ENCODE measurements at places on chromosomes 12 and 14.

DNA sequence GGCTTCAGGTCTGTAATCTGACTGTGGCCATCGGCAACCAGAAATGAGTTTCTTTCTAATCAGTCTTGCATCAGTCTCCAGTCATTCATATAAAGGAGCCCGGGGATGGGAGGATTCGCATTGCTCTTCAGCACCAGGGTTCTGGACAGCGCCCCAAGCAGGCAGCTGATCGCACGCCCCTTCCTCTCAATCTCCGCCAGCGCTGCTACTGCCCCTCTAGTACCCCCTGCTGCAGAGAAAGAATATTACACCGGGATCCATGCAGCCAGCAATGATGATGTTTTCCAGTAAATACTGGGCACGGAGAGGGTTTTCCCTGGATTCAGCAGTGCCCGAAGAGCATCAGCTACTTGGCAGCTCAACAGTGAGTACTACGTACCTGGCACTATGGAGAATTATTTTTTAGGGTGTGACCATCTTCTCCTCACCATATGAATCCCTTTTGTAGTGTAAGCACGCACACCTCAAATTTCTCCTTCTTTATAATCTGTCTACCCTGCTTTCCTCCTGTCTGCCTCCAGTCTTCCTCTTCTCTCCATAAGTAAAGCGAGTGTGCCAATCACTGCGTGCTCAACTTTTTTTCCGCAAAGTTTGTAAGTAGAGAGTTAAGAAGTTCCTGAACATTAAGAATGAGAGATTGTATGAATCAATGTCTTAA lies at the start of gene TPH2:
TPH2 (plus strand) TSS at position 118 of the 658 bp plus-strand sequence; CDS start at position 260, 142 bp downstream.
- DNase-seq, result peak; percentile 49

DNA sequence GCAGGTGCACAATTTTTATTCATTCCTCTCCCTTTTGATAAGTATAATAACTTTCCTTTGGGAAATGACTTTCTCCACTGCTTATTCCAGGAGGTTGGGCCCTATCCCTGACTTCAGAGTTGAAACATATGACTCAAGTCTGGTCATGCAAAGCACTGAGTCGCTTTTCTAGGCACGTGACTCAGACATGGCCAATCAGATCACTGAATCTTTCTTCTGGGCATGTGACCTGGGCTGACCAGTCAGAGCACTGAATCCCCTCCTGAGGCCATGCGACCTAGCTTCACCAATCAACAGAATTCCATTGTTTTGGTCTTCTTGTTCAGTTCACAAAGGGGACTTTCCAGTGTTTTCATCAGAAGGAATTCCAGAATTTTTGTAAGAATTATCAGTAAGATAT lies 377.1 kb upstream of the KITLG start:
- DNase-seq, result no peak

DNA sequence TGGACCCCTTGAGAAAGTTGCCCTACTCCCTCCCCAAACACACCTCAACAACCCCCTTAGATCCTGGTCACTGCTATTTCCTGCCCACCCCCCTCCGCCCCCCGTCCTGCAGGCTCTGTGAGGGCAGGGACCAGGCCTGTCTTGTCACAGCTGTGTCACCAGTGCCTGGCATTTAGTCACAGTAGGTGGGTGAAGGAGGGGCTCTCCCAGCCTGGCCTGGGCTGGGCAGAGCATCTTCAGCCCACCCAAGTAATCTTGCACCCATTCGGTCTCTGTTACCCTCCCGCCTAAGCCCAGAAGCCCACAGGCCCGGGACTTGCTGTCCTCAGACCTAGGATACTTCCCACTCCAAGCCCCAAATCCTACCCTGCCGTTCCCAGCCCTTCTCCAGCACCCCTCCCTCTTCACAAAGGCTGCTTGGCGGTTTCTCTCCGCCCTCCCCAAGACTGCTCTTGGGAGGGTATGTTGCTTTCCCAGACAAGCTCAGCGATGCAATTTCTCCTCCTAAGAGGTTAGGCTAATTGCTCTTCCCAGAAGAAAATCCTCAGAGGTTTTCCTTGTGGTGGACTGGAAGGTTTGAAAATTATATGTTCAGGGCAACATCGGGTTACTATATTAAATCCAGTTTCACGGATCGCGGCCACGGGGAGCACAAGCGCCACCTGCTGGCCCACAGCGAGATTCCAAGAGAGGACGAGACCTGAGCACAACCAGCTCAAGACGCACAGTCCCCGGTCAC lies 50.8 kb upstream of the ZFP36L1 start:
- peak; percentile 60 for DNase-seq

GRCh38 chr14:87643005-87643404 lies 350.0 kb downstream of the GALC start:
- DNase-seq, result no peak

- DNase-seq, result no peak
These were observed 151.7 kb downstream of the MON2 start for GRCh38 chr12:62618319-62618718.

DNA sequence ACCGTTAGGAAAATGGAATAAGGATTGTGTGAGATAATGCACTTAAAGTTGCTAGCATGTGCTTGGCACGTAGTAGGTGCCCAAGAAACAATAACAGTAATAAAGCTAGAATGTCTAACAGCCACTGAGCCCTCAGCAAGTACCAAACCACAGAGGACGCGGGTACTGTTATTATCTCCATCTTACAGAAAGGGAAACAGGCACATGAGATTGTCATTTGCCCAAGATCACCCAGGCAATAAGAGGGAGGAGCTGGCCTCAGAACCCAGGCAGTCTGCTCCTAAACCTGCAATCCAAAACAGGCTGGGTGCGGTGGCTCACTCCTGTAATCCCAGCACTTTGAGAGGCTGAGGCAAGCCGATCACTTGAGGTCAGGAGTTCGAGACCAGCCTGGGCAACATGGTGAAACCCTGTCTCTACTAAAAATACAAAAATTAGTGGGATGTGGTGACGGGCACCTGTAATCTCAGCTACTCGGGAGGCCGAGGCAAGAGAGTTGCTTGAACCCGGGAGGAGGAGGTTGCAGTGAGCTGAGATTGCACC lies 5.1 kb upstream of the SDS start:
- DNase-seq, result no peak

- no peak for DNase-seq
These were observed 117.3 kb upstream of the CAND1 start for GRCh38 chr12:67151886-67152285.

GRCh38 chr12:124861492-124861891 lies 2.2 kb downstream of the SCARB1 start:
- DNase-seq, result no peak

DNA sequence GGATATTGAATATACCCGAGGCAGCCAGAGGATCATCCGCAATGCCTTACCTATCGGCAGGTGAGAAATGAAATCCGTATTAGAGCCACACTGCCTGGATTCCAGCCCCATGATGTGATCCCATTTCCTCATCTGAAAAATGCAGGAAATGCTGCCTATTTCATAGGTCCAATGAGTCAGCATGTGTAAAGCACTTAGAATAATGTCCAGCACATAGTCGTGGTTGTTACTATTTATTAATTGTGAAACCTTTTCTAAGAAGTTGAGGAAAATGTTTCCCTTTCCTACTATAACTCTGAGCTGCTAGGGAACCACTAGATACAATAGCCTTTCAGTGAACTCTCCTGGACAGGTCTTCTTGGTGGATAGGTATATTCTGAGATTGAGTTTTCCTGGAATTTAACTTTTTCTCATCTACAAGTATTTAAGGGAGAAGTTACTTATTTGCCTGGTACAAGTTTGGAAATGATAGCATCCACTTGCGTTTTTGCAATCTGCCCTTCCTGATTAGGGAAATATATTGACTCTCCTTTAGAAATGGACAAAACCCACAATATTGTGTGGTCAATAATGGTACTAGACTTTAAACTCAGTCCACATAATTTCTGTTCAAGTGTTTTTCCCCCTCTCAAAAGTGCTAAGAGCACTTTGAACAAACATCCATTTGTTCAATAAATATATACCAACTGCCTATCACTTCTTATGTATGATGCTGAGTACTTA lies 12.2 kb downstream of the POLR3B start:
- no peak for DNase-seq

DNA sequence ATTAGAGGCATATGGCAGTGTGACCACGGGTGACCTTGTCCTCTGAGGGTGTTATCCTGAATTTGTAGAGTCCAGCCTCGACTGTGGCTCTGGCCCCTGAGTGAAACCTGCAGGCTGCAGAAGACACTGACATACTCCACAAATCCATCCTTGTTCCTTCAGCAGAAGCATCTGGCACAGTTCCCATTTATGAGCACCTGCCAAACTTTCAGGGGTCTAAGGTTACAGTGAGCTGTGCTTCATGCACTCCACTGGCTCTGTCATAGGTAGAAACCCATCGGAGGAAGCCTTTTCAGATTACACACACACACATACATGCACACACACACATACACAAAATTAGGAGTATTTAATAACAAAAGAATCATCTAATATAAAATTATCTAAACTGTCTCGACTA lies 13.6 kb upstream of the NUAK1 start:
- DNase-seq, result no peak

DNA sequence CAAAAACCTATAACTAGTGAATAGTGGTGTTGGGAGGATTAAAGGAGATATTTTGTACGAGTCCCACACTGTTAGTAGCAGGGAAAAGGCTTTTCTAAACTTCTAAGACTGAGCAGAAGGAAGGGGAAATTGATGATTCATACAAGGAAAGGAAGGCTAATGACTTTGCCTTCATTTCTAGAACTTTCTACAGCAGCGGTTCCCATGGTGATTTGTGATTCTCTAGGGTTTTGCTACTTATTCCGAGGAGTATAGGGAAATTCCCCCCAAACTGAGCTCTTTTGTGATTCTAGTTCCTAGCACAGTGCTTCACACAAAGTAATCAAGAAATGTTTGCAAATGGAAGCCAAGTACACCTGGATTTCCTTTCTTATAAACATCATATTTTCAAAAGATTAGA lies 23.8 kb upstream of the PWP1 start:
- no peak for DNase-seq

DNA sequence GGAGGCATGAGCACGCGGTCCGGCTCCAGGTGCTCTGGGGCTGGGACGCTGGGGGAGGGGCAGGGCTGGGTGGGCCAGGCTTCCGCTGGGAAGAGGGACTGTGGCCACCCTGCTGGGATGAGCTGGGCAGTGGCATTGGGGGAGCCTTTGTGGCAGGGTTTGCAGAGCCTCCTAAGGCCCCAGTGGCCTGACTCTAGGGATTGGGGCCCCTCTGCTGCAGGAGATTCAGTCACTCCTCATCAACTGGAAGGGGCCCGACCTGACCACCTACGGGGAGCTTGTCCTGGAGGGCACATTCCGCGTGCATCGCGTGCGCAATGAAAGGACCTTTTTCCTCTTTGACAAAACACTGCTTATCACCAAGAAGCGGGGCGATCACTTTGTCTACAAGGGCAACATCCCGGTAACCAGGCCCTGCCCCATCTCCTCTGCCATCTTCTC lies 26.9 kb downstream of the PLEKHG3 start:
- no peak for DNase-seq

- no peak for DNase-seq
These were observed 26.1 kb downstream of the TPCN1 start for GRCh38 chr12:113247123-113248050.

- DNase-seq, result no peak
These were observed 10.5 kb downstream of the TCL1B start for GRCh38 chr14:95696741-95697140.

DNA sequence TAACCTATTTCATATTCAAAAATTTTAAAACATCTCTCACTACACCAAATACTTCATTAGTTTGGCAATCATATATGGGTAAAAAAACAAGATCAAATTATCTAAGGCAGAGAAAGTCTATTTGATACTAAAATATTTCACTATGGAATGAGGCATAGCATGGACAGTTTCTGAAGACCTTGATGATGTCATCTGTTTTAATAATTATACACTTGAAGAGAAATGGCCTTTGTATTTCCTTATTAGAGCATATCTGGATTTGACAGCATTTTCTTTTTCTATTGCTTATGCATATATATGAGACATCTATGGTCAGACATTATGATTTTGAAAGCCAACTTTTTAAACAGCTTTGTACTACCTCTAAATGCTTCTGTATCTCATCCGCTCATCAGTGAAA lies 88.6 kb downstream of the DDHD1 start:
- DNase-seq, result no peak

DNA sequence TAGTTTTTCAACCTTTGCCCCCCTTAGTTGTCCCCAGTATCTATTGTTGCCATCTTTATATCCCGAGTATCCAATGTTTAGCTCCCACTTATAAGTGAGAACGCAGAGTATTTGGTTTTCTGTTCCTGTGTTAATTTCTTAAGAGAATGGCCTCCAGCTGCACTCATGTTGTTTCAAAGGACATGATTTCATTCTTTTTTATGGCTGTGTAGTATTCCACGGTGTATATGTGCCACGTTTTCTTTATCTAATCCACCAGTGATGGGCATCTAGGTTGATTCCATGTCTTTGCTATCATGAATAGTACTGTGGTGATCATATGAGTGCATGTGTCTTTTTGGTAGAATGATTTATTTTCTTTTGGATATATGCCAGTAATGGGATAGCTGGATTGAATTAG lies 72.0 kb downstream of the GCH1 start:
- DNase-seq, result no peak

DNA sequence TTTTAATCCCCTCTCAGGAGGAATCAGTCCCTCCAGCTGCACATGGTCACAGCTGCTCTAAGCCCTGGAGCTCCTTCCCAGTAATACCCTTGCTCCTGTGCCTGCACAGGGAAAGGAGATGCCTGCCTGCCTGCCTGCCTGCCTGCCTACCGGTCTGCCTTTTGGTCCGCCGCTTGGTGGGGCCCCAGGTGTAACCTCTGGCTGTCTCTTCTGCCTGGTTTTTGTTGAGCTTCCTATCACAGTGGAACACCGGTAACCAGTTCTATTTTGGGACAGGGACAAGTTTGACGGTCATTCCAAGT lies 99.8 kb downstream of the DAD1 start:
- no peak for DNase-seq

GRCh38 chr14:89349171-89350008 lies 67.6 kb downstream of the FOXN3 start:
- no peak for DNase-seq

- no peak for DNase-seq
These were observed 20.9 kb downstream of the HIP1R start for GRCh38 chr12:122855928-122856831.

GRCh38 chr12:76852106-76852505 lies 26.7 kb downstream of the CSRP2 start:
- DNase-seq, result no peak

GRCh38 chr14:27338012-27338411 lies 740.2 kb upstream of the NOVA1 start:
- no peak for DNase-seq

DNA sequence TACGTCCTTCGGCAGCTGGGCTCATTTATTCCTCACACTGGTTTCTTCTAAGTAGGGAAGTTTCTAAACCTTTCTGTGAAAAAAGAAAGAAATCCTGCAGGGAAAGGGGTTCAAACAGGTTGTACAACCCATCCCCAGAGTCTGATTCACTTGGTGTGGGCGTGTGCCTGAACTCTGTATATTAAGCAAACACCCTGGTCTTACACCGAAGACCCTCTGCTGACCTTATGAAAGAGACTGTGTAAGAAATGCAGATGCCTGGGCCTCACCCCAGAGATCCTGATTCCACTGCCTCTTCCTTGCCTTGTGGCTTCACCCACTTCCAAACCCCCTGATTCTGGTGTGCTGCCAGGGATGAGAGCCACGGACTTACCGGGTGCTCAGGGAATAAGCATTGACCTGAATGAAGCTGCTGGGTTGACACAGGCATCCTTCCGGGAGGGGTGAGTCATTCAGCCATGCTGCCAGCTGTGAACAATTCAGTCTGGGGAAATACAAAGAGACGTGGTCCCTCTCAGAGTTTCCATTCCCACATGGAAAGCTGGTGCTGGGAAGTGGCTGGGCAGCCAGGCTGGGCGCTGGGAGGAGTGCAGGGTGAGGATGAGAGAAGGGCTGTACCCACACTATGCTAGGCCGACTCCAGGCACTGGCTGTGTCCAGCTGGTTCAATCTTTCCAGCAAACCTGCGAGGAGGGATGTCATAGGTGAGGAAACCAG lies 26.5 kb upstream of the ACTN1 start:
- no peak for DNase-seq

GRCh38 chr14:104435147-104436046 lies 144.2 kb upstream of the C14orf180 start:
- DNase-seq, result no peak

Data from AML-193 (cell line).